ENCODE measurements at places on chromosomes 7 and 10. TPM values are rescaled to one million over a fixed set of nuclear protein-coding genes. Genes with fewer than 3 reads are reported as not detected.

- H3K36me3 ChIP-seq = no peaks in the 10 kb centered on the region
- no peaks in the 10 kb centered on the region for H3K27me3 ChIP-seq
- no peak for DNase-seq
Measured at GRCh38 chr7:158536871-158537515, 50.6 kb downstream of the PTPRN2 start.

DNA sequence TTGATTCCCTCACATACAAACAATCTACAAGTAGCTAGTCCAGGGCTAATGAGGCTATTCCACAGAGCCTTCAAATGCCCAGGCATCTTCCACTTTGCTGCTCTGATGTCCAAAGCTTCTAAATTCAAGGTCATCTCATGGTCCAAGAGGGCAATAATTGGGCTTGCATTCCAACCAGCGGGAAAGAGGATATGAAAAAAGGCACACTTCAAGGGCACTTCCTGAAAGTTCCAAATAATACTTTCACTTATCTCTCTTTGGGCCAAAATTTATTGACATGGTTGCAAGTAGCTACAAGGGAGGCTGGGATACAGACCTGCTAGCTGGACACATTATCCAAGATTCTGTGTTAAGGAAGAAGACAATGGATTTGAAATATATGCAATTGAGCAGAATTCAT is 25.2 kb upstream of the APBB1IP start:
- no peak for DNase-seq
- H3K4me1 ChIP-seq = no peaks in the 10 kb centered on the region
- peaks cover 4% of the 10 kb centered on the region for H3K36me3 ChIP-seq
- H3K4me3 ChIP-seq = no peak overlapping the region

DNA sequence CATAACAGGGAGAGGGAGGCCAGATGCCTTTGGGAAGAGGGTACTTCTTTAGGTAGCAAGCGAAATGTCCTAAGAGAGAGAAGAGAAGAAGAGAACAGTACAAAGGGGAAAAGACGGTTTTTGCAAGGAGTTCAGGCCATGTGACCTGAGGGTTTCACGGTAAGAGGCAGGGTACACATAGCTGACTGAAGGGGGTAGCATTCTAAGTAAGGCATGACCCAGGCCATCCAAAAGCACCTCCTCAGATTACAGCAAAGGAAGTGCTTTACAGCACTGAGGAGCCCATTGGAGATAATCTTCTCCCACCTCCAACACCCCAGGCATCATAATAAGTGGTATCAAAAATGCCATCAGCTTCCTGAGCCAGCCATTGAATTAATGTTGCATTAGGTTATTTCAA is 258.2 kb upstream of the NPY start:
- H3K4me3 ChIP-seq = no peak overlapping the region
- H3K4me1 ChIP-seq = no peaks in the 10 kb centered on the region
- no peak for DNase-seq

CTAGE15 gene
- total RNA-seq = 0.58 TPM

GRCh38 chr7:13286916-13287315 is 599.5 kb downstream of the ARL4A start:
- H3K4me3 ChIP-seq = no peak overlapping the region
- H3K4me1 ChIP-seq = no peaks in the 10 kb centered on the region
- H3K27ac ChIP-seq = no peak overlapping the region

DNA sequence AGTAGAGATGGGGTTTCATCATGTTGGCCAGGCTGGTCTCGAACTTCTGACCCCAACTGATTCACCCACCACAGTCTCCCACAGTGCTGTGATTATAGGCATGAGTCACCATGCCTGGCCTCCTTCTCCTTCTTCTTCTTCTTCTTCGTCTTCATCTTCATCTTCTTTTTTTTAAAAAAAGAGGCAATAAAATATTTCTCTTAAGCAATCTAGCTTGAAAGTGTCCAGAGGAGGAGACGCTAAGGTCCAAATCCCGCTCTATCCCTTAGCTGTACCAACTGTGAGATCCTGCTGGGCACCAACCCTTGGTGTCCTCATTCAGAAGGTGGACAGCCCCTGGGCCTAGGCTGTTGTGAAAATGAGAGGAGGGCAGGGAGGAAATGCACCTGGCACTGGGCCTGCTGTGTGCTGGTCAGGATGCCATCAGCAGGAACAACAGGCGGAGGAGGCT is 13.9 kb upstream of the PSAP start:
- no peaks in the 10 kb centered on the region for H3K27me3 ChIP-seq
- H3K27ac ChIP-seq = no peak overlapping the region
- no peak for DNase-seq
- peaks cover 19% of the 10 kb centered on the region for H3K4me1 ChIP-seq
